ENCODE measurements at places on chromosomes 11 and 22.

GRCh38 chr22:29733362-29734201 lies 13.8 kb downstream of the CABP7 start:
- DNase-seq: no peak

DNA sequence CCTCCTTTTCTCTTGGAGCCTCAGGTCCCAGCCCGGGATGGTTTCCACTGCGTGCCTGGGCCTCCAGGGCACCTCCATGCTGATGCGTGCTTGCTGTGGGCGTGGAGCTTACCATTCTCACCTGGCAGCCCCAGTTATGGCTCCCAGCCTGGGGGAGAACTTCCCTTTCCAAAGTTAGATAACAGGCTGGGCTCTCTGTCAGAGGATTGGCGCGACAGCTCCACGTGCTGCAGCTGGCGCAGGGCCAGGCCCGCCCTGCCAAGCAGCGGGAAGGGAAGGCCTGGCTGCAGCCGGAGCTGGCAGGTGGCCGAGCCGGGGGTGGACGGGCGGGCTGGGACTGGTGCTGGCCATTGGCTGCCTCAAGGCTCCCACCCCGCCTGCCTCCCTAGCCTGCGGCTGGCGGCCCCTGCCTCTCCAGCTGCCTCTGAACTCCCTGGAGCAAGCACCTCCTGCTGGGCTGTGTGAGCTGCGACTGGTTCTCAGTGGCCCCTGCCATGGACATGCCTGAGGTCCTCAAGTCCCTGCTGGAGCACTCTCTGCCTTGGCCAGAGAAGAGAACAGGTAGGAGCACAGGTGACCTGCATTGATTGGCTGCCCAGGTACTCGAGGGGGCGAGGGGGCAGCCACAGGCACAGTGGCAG lies 14.6 kb upstream of the TEF start:
- peak; percentile 62 for DNase-seq

GRCh38 chr11:75502138-75502537 lies 23.6 kb downstream of the GDPD5 start:
- DNase-seq: no peak

GRCh38 chr11:8331767-8332166 lies 68.1 kb upstream of the LMO1 start:
- no peak for DNase-seq

- DNase-seq: no peak
Observed at GRCh38 chr11:23732026-23732425, 764.8 kb upstream of the LUZP2 start.

DNA sequence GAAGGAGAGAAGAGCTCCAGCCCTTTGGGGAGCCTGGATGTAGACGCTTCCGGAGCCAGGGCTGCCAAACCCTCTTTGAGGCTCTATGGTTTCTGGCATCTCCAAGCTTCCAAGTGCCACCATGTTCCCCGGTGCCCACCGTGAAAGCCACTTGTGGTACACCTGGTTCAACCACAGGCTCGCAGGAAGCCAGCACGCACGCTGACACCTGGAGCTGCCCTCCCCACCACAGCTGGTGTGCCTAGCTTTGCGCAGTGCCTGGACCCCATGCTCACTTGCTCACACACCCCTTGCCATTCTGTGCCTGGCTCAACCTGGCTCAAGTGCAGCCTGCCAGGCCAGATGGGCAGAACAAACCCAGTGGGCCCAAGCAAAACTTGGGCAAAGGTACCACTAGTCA lies 831.4 kb downstream of the DLG2 start:
- no peak for DNase-seq

- no peak for DNase-seq
Observed at GRCh38 chr22:46863794-46864193, 101.3 kb downstream of the TBC1D22A start.

GRCh38 chr11:70135625-70136059 lies 57.5 kb downstream of the ANO1 start:
- DNase-seq: no peak

DNA sequence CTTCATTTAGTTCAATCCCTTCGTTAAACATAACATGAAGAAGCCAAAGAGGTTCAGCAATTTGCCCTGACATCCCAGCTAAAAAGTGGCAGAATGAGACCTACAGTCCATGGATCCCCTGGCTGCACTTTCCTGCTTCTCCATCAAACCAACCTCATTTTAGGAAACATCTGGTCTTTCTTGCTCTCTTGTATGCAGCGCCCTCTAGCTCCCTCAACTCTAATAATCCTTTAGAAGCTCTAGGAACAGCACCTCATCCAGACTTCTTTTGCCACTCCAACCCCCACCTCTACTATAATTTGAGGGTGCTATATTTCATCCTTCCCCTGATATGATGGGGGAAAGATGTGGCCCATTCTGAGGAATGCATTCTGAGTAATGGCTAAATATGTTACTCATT lies 7.4 kb downstream of the CNTF start:
- DNase-seq: no peak

DNA sequence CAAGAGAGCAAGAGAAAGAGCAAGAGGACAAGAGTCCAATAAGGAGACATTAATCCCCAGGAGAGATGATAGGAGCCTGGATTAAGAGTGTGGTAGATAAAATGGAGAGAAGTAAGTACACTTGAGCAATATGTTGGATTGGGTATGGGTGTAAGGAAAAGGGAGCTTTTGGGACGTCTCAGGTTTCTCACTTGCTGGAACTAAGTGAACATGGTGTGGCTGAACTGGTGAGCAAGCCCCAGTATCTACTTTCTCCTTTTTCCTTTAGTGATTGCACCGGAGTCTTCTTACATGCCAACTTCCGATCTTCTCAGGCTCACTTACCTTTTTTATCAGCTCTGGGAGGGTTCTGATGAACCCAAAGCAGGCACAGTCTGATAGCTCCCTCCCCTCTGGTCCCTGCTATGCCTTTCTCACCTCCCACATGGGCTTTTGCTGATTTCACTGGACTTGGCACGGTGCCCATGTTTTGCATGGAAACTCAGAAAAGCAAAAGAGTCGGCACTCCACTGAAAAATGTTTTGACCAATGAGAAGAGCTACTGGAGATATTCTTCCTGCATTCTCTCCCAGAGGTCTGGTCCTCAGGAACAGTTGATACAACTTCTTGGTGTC lies 14.5 kb upstream of the APLNR start:
- DNase-seq: no peak

- DNase-seq: no peak
Observed at GRCh38 chr11:93059117-93059957, 89.9 kb downstream of the MTNR1B start.

DNA sequence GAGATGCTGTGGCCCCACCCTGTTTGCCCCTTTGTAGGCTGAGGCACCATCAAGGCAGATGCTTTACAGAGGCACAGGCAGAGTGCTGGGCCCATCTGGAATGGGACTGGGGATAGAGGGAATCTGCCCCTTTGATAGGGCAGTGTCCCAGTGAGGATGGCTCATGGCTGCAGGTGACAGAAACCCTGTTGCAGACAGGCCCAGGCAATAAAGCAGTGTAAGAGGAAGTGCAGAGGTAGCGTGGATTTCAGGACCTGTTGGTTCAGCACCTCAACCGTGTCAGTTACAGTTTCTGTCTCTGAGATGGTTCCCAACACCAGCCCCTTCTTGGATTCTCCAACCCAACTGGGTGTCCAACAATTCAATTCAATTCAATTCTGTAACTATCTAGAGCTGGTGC lies 25.1 kb downstream of the PRDM11 start:
- DNase-seq: no peak

DNA sequence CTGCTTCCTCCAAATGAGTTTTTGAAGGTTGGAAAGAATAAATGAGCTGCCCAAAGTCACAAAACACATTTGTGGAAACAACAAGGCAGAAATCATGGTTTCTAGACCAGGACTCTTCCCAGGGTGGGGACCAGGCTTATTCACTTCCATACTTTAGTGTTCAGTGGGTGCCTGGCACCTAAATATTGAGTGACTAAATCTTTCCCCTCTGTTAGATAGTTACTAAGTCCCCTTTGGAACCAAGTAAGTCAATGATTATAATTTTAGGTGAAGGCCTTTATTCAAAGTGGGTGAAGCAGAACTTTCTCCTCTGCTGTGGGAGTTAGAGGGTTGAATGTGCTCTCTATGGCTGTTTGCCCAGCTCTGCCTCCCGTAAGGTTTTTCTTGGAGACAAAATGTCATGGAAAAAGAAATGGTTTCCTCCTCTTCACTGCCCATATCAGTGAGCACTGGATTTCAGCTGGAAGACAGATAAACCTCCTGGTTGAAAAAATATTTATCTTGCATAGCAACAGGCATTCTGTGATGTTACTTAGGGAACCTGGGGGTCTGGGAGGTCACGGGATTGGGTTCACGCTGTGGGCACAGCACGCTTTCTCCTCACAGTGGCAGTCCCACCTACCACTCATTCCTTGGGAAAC lies 117.8 kb downstream of the CCDC81 start:
- DNase-seq: no peak

DNA sequence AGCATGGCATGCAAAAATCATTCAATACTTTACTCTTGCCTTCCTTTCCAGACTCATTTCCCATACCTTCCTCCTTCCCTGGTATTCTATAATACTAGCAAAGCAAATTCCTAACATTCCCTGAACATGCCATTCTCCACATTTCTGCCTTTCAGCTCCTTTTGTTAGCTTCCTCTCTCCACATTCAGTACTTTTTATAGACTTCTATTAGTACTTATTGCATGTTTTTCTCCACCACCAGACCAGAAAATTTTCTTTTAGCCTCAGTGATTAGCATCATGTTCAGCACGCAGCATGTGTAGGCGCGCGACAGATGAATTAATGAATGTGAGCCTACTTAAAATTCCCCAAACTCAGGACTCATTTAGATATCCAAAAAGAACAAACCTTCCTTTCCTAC lies 935.3 kb downstream of the DLG2 start:
- no peak for DNase-seq

DNA sequence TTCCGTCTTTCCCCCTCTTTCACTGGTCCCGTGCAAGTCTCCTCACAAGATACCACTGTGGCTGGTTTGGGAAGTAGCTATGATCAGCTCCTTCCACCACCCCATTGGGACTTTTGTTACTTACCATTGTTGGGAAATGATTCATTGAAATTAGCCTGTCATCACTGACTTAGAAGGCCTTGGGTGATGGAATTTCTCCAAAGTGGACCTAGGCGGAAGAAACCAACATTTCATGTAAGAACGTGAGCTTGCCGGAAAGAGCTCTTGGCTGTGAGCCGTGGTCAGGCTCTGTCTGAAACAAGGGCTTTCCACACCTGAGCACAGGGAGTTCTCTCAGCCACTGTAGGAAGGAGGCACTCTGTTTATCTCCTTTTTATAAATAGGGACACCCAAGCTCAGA lies 23.5 kb upstream of the CRYBB3 start:
- no peak for DNase-seq

- DNase-seq: no peak
Observed at GRCh38 chr22:23763579-23763945, 772 bp downstream of the C22orf15 start.

- peak; percentile 2 for DNase-seq
Observed at GRCh38 chr11:34458525-34458924, 19.8 kb downstream of the CAT start.

- no peak for DNase-seq
Observed at GRCh38 chr11:128821556-128821955, 45.5 kb downstream of the KCNJ1 start.

DNA sequence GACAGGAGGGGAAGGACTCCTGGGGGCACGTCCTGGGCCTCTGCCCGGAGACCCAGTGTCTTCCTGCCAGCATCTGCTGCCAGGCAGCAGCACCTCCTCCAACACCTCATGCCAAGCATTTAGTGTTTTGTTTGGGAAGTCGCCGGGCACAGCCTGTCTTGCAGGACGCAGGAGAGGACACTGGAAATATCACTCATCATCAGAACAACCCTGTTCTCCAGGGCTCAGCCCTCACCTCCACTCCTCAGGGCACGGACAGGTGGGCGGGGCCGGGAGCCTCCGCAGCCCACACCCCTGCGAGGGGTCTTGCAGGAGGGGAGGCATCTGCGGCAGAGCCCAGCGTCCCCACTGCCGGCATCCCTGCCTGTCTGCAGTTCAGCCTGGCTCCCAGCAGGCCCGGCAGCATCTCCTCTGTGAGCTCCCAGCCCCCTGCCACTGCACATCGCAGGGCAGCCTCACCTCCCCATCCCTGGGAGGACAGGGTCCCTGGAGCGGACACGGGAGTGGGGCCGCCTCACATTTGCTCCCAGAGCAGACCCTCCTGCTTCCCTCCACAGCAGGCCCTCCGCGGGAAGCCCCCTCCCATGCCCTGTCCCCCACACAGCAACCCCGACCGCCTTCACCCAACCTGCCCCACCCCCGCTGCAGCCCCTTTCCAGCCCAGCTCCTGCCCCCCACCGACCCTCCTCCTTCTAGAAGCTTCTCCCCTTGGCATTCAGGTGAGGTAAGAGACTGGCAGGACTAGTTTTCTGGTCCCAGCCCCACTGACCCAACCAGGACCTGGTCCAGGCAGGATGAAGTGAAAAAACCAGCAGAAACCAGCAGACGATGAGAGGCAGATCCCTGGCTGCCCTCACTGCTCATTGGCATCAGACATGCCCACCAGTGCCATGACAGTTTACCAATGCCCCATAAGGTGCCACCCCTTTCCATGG lies 72.7 kb downstream of the BRD1 start:
- no peak for DNase-seq

DNA sequence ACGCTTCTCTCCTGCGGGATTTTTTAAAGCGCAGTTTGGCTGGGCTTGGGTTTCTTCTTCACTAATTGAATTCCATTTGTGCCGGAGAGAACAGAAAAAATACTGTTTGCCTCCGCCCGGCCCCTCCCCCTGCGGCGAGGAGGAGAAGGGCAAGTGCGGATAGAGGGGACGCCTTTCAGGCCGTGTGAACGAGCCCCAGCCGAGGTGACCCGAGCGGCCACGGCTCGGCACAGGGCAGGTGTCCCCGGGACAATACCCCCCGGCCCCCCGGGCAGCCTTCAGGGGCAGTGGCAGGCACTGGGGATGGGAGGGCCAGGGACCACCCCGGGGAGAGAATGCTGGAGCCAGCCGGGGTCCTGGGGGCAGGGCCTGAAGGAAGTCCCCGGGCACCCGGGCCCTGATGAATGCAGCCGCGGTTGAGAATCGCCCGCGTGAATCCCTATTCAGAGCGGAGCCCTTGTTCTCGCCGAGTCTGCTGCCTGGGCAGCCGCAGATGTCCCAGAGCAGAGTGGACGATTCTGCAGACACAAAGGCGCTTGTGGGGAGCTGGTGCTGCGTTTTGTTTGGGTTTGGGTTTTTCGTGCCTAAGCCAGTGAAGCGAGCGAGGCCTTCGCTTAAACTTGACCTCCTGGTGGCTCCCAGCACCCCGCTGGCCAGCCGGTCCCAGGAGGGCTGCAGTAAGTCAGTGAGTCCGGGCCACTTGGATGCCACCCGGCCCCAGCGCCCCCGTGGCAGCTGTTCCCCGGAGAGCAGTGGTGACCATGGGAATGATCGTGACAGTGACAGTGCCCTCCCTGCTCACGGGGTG lies 96.0 kb downstream of the WNT7B start:
- no peak for DNase-seq

- DNase-seq: no peak
Observed at GRCh38 chr11:118621071-118621783, 13.8 kb downstream of the PHLDB1 start.

- no peak for DNase-seq
Observed at GRCh38 chr11:67058506-67058905, 1.9 kb downstream of the RHOD start.
